ENCODE measurements at places on chromosomes 2 and 18. TPM values are rescaled to one million over a fixed set of nuclear protein-coding genes. Genes with fewer than 3 reads are reported as not detected.

DNA sequence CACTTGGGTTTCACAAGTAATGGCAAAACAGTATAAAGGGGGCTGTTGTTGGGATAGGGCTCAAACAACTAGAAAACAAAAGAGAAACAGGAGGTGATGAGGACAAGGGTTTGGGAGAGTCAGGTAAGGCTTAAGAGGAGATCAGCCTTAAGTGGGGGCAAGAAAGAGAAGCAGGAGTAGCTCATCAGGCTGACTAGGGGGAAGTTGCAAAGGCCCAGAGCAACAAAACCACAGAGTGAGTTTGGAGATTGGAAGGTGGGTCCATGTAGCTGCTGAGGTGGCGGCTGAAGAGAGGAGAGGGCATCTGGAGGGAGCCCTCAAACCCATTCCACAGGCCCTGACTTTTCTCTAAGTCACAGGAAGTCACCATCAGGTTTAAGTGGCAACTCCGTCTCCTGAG, 126.0 kb downstream of the MREG start:
- DNase-seq, result no peak

GRCh38 chr2:17540093-17540812, at the start of gene VSNL1:
Gene VSNL1 (plus strand): TSS chr2:17540696. CDS start chr2:17592075, 51,379 bp downstream.
- no peak for DNase-seq

- no peak for DNase-seq
These were observed 717 bp downstream of the IHH start for GRCh38 chr2:219059725-219060682.

- no peak for DNase-seq
These were observed 47.2 kb downstream of the VAPA start for GRCh38 chr18:9961041-9961440.

GRCh38 chr2:74162951-74163350, 15.2 kb upstream of the BOLA3 start:
- DNase-seq, result no peak

- DNase-seq, result no peak
These were observed 2.2 kb upstream of the ACADL start for GRCh38 chr2:210227290-210228088.

- no peak for DNase-seq
These were observed 9.2 kb downstream of the CCNYL1 start for GRCh38 chr2:207720517-207721187.

ABCG8 gene
- total RNA-seq, result 0.16 TPM

ZFP36L2 gene
- 93.9 TPM for total RNA-seq
